ENCODE measurements at places on chromosomes 3 and 15.

DNA sequence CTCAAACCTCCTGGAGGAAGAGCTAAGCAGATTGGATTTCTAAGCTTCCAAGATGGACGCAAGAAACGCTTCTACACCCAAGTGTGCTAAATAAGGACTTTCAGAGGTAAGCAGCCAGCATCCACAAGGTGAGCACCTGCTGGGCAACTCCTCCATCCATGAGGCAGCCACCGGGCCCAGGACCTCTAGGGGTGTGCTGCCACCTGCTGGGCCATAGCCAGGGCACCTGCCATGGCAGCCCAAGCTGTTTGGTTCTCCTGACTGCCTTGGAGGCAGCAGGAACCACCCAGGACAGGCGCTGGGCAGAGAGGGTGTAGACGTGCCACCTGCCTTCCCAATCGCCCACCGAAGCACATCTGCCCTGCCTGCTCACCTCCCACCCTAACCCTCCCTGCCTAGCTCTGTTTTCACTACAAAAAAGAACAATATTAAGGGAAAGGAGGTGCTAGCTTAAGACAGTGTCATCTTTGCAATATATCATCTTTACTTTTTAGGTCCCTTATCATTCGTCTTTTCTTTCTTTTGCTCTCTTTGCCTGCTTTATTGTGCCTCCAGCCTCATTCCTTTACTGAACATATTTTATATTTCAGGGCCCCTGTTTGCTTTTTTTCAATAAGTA lies 12.9 kb downstream of the C15orf62 start:
- DNase-seq, result peak; percentile 74

DNA sequence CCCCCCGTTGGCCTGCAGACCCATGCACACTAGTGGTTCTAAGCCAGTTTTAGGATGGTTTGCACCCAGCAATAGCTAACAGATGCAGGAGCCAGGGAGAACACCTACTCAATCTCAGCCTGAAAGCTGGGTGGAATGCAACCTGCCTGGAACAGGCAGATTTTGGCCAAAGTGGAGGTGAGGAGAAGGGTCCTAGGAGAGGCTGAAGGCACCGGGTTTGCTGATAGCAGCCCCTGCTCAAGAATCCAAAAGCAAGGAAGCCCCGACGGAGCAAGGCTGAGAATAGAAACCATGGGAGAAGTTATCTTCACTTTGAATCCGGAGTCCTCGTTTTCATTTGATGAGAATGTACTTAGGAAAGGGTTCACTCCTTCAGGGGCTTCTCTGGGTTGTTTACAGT lies 9.9 kb downstream of the RRP9 start:
- DNase-seq, result no peak

- no peak for DNase-seq
These were observed 73.3 kb downstream of the USP13 start for GRCh38 chr3:179726075-179726699.

- DNase-seq, result no peak
These were observed 4.6 kb upstream of the OXTR start for GRCh38 chr3:8773941-8774542.

DNA sequence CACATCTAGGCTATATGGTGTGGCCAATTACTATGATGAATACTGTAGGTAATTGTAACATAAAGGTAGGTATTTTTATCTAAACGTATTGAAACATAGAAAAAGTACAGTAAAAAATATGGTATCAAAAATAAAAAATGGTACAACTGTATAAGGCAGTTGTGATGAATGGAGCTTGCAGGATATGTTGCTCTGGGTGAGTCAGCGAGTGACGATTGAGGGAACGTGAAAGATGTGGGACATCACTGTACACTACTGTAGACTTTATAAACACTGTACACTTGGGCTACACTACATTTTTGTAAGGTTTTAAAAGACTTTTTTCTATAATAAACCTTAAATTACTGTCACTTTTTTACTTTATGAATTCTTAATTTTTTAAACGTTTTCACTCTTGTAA lies 10.3 kb downstream of the CTNNB1 start:
- DNase-seq, result no peak

DNA sequence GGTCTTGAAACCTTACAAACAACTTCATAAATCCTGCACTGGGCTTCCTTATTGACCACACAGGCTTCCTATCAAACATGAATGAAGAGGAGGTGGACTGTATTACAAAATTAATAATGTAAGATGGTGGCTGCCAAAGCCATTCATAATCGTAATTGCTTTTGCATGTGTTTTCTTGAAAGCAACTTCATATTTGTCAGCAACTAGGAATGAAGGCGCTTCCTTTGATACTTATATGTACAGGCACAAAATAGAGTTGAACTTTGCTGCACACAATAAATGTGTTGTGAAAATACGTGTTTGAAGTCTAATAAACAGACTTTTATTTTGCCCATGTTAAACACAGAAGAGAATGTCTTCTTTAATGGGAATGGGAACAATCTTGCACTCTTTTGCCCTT lies 72.1 kb upstream of the OXTR start:
- DNase-seq, result no peak

GRCh38 chr3:193140381-193140780 lies 100.6 kb upstream of the PLAAT1 start:
- no peak for DNase-seq

DNA sequence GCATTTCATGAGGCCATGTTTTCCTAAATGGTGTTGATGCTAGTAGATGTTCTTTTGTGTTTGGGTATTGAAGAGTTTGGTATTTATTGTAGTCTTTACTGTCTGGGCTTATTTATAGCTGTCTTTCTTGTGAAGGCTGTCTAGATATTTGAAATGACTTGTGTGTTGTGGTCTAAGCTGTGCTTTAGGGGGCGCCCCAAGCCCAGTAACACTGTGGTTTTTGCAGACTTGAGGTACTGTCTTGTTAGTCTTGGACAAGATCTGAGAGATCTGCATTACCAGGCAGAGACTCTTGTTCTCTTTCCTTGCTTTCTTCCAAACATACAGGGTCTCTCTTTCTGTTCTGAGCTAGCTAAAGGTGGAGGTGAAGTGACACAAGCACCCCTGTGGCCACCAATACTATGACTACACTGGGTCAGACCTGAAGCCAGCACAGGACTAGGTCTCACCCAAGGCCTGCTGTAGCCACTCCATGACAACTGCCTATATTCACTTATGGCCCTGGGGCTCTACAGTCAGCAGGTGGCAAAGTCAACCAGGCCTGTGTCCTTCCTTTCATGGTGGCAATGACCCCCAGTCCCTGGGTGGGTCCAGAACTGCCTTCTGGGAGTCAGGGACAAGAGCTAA lies 152.1 kb upstream of the TBC1D5 start:
- DNase-seq, result no peak

GRCh38 chr3:56980798-56981390 lies 79.6 kb upstream of the SPATA12 start:
- DNase-seq, result no peak

- no peak for DNase-seq
These were observed 3.5 kb upstream of the CCDC9B start for GRCh38 chr15:40344217-40344616.

DNA sequence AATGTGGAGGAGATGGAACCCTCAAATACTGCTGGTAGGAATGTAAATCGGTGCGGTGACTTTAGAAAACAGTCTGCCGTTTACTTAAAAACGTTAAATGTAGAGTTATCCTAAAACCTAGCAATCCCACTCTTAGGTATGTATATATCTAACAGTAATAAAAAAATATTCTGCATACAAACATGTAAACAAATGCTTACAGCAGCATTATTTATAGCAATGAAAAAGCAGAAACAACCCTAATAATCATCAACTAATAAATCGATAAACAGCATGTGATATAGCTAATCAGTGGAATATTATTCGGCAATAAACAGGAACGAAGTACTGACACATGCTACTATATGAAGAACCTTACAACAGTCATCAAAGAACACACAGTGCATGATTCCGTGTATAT lies 144.7 kb downstream of the CNTN3 start:
- no peak for DNase-seq

- no peak for DNase-seq
These were observed 5.5 kb downstream of the TATDN2 start for GRCh38 chr3:10253731-10254130.

DNA sequence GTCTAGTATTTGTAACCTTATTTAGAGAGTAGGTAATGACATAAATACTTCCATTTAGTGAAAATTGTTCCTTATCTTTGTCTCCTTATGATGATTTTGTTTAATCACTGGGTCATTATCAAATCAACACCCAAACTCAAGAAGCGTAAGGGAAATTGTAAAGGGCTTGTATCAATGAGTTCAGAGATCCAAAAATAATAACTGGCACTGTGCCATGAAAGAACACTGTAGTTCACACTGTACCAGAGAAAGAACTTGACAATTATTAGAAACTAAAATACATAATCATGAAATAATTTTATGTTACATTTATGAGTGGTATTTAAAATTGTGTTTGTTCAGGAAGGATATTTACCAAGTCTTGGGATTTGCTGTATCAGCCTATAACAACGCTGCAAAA lies 895.4 kb downstream of the FHIT start:
- no peak for DNase-seq

- DNase-seq, result no peak
These were observed 67.5 kb downstream of the LRCH3 start for GRCh38 chr3:197858598-197858997.

DNA sequence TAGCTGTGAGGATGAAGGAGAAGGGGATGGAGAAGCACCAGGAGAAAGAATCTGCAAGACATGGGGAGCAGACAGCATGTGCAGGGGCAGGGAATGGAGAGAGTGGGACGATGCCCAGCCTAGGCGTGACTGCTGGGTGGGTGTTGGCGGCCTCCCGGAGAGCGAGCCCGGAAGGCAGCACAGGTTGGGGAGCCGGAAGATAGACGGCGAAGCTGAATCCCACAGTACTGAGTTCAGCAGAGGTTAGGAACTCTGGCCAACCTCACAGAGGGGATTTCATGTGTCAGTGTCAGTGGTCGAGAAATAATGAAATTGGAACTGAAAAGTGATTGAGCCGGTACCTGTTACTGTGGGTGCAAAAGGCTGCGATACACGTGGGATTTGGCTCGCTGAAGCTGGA lies 55.2 kb downstream of the PXYLP1 start:
- no peak for DNase-seq

- DNase-seq, result no peak
These were observed 388.0 kb upstream of the CDIN1 start for GRCh38 chr15:36191459-36191858.

GRCh38 chr15:88932271-88932874 lies 19.2 kb upstream of the MFGE8 start:
- no peak for DNase-seq

GRCh38 chr3:124609402-124609801 lies 120.8 kb upstream of the UMPS start:
- DNase-seq, result no peak

- DNase-seq, result no peak
These were observed 493.9 kb upstream of the ZNF385D start for GRCh38 chr3:22244761-22245521.

- DNase-seq, result no peak
These were observed 59.7 kb upstream of the CTDSPL start for GRCh38 chr3:37801966-37802365.

DNA sequence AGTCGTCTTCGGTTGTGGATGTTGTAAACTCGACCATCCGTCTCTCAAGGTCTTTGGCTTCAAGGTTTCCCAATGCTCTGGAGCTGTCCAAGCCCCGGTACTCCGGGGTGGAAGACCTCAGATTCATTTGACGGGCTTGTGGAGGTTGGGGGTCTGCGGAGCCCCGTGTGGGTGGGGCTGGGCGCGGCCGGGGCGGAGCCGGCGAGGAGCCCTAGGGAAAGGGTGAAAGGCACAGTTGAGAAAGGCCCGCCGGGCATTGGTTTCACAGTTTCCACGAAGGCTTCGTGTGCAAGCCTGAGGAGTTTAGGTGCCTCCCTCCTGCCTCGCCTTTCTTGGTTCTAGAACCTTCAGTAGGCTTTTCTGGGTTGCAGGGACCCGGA lies 360 bp upstream of the MGA start:
- no peak for DNase-seq

GRCh38 chr3:23735062-23735461 lies 70.7 kb upstream of the UBE2E1 start:
- DNase-seq, result no peak

GRCh38 chr15:78203346-78204225 lies 30.8 kb downstream of the ACSBG1 start:
- no peak for DNase-seq

DNA sequence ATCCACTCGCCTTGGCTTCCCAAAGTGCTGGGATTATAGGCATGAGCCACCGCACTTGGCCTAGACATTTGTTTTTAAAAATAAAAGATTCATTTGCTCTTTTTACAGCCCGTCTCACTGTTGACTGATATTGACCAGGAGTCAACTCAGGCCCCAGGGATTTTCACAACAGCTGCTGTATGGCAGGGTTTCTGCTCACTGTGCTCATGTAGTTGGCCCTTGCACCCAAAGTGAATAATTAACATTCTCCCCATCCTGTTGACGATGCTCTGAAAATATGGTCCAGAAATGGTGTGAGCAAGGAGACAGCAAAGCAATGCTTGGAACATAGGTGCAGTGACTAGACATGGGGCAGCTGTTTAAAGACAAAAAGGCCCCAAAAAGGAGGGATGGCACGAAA lies 2.9 kb upstream of the CCR5 start:
- no peak for DNase-seq

DNA sequence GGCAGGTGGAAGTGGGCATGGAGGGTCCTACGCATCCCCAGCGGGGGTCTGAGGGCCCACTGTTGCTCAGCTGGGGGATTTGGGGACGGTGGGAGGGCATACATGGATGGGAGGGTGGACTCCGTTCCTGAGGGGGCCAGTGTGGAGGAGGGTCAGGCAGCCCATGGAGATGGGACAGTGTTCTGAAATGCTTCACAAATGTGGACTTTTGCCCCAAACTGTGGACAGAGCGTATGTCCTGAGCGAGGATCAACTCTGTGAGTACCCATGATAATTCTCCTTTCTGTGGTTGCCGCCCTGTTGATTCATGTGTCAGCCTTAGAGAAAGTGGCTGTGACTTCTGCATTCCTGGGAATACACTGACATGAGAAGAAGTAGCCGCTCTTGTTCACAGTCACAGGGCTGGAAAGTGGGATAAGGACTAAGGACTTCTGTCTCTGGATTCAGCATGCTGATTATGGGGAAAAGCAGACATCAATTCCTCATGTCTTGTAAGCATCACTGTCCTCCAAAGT lies 33.4 kb downstream of the SMAD3 start:
- DNase-seq, result no peak

- no peak for DNase-seq
These were observed 295.7 kb upstream of the SOX14 start for GRCh38 chr3:137468446-137468845.

DNA sequence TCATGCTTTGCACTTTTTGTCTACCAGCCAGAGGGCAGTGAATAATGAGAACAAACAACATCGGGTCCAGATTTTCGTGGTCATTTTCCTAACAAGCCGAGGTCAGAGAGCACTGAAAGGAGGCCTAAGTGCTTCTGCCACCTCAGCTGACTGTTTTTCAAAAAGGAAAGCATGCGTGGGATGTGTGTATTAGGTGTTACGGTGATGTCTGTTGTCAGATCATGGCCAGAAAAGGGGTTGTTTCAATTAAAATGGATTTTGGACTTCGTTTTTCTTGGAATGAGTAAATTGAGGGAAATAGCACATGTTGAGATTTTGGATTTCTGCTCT lies 99.5 kb downstream of the APBA2 start:
- no peak for DNase-seq

DNA sequence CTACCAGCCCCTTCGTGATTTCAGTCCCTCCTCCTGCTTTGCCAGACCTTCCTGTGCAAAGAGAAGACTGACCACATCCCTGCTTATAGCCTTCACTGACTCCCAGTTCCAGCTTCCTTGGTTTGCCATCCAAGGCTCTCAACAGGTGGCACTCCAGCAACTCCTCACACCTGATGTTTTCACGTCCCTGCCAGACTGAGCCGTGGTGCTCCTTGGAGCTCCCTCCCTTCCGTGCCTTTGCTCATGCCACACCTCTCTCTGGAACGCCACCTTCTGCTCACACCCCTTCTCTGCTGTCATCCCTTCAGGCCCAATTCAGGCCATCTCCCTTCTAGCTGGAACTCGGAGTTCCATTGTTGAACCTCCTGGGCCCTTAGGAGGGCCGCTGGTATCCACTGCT lies 12.0 kb downstream of the CHCHD6 start:
- DNase-seq, result no peak

All from T-helper 2 cell (primary cell).